ENCODE measurements at places on chromosomes 6 and 20.

- no peak for DNase-seq
Measured at GRCh38 chr6:18343741-18344140, 43.4 kb upstream of the RNF144B start.

GRCh38 chr6:126312013-126312665, 27.8 kb upstream of the CENPW start:
- no peak for DNase-seq

DNA sequence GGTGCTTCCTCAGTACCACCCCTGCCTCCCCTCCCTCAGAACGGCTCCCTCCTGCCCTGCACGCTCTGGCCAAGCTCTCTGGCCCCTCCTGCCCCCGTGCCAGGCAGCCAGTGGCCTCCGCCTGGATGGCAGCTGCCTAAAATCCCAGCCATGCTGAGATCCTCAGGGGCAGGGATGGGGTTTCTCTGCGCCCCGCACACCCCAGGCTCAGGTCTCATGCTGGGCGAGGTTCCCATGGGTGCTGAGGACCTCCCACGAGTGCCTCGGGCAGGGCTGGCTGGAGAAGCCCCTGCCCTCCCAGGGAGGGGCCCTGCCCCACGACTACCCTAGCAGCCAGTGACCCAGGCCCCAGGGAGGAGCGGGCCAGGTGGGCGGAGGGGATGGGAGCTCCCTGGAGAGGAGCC, 2.7 kb downstream of the PTK6 start:
- DNase-seq: no peak

- no peak for DNase-seq
Measured at GRCh38 chr6:3228771-3229565, 1.5 kb upstream of the TUBB2B start.

GRCh38 chr6:129894921-129895320, 33.8 kb upstream of the TMEM244 start:
- DNase-seq: no peak

GRCh38 chr20:32010101-32010500, at the start of gene CCM2L:
Gene CCM2L, plus strand, starts transcription at chr20:32010438. Its CDS starts 17 bp downstream, at chr20:32010455.
- no peak for DNase-seq

DNA sequence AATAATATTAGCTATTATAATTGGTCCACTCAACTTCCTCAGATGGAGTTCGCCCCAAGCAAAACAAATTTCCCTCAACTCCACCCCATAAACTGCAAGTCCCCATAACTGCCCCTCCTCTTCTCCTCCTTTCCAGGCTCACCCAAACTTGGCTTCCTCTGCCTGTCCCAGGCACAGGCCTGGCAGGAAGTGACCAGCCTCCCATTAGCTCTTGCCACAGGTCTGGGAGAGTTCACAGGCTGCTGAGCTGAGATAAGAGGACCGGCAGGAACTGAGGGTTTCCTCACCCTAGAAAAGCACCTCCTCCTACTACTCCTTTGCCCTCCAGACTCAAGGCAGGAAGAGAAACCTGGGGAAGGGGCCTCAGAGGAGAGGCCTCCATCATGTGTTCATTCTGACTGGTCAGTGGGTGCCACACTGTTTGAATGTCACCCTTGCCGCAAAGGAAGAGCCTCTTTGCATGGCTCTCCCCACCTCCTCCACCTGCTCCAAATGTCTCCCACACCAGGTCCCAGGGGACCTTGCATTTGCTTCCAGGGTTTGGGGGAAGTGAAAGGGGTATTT, 24.5 kb upstream of the SMIM29 start:
- DNase-seq: no peak

GRCh38 chr6:146123616-146124015, 94.8 kb downstream of the GRM1 start:
- no peak for DNase-seq
